ENCODE measurements at places on chromosomes 3 and 15. TPM values are rescaled to one million over a fixed set of nuclear protein-coding genes. Genes with fewer than 3 reads are reported as not detected.

- no peak for DNase-seq
Measured at GRCh38 chr3:195708626-195709481, 11.9 kb upstream of the MUC20 start.

- no peak for DNase-seq
Measured at GRCh38 chr15:28887339-28888174, 1.8 kb downstream of the APBA2 start.

- DNase-seq, result no peak
Measured at GRCh38 chr15:86382341-86382740, 302.7 kb downstream of the AGBL1 start.

GRCh38 chr3:22263042-22263441 lies 512.0 kb upstream of the ZNF385D start:
- DNase-seq, result no peak

- no peak for DNase-seq
Measured at GRCh38 chr3:9129365-9129764, 120.1 kb downstream of the SRGAP3 start.

- no peak for DNase-seq
Measured at GRCh38 chr15:24943361-24943760, 11.4 kb upstream of the SNRPN start.

DNA sequence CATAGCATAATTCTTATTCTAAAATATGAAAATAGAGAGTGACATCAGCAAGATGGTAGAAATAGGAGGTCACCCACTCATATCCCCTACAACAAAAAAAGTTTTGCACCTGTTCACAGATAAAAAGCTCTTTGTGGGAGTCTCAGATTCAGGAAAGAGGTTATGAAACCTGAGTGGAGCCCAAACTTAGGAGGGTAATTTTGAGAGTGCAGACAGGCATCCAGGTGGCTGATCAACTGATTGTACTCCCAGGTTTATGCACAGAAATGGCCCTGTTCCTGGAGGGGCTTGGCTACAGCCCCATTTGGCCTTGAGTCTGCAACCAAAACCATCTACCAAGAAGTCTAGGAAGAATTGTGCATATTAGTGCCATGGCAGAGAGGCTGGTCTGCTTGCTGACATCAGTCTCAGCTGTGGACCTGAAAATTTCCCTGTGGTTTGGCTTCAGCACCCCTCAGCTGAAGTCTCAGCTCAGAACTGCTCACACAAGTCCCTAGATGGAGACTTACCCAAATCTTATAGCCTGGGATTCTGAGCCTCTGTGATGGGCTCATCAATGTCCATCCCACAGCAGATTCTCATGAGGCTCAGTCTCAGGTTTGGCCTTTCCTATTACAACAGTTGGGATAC lies 291.6 kb downstream of the IL20RB start:
- no peak for DNase-seq

GRCh38 chr15:33188641-33189257 lies 5.8 kb downstream of the FMN1 start:
- no peak for DNase-seq

DNA sequence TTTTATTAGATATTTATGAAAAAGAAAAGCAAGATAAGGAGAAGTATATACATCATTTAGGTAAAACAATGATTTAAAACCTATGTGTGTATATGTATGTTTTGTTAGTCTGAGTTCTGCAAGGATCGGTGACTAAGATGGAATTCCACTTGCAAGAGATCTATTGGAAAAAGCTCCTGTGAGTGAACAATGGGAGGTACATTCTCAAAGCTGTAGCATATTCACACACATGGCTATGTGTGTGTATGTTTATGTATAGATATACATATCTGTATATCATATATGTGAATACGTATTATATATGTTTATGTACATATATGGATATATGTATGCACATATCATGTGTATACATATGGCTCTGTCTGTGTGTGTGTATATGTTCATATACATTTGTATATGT lies 54.3 kb downstream of the AMOTL2 start:
- no peak for DNase-seq

DNA sequence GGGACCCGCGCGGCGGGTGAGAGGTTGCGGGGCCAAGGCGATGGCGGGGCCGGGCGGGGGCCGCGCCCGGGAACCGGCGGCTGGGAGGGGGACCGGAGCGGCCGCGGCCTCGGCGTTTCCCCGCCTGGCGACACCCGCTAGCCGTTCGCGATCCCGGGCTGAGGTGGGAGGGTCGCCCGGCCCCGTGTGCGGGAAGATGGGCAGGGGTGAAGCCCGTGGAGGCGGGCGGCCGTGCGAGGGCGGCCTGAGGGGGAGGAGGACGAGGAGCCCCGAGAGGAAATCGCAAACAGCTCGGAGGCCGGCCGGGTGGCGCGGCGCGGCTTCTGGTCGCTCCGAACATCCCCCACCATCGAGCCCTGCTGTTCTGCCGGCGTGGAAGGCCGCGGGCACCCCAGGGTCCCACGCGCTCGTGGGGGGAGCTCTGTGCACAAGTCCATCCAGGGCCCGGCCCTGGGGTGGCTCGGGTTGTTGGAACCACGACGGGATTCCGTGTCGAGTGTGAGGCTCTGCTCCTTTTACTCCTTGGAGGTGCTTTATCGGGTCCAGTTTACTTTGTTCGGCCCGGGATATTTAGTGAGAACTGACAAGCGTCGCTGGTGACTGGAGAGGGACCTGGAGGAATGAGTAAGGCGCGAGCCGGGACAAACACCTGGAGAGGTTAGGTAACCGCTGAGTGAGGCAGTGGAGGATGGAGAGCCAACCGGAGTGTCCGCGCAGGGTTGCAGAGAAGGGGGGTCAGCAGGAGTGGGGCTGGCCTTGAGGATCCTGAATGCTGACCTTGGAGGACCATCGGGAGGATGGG lies 728 bp downstream of the CRTC3 start:
- peak; percentile 51 for DNase-seq

GRCh38 chr15:68278345-68278594 lies 725 bp downstream of the FEM1B start:
- no peak for DNase-seq

DNA sequence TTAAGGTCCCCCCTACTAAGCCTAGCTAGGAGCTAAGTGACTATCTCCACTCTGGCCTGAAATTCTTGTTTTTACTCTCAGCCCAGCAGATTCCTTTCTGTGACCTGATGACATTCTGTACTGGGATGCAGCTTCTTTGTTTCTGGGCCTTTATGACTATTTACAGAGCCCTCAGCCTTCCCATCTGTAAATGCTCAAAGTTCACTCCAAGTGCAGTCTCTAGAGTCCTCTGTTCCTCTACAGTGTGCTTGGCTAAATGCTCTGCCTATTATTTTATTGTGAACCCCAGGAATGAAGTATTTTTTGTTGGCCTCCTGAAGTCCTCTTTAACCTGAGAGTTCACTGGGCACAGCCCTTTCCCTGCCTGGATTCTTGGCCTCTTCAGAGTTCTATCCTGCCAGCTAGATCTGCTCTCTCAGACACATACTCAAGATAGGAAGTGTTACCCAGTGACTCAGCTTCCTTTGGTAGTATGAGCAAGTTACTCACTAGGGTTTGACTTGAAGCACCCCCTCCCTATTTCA lies 278.1 kb upstream of the P2RY1 start:
- DNase-seq, result no peak

DNA sequence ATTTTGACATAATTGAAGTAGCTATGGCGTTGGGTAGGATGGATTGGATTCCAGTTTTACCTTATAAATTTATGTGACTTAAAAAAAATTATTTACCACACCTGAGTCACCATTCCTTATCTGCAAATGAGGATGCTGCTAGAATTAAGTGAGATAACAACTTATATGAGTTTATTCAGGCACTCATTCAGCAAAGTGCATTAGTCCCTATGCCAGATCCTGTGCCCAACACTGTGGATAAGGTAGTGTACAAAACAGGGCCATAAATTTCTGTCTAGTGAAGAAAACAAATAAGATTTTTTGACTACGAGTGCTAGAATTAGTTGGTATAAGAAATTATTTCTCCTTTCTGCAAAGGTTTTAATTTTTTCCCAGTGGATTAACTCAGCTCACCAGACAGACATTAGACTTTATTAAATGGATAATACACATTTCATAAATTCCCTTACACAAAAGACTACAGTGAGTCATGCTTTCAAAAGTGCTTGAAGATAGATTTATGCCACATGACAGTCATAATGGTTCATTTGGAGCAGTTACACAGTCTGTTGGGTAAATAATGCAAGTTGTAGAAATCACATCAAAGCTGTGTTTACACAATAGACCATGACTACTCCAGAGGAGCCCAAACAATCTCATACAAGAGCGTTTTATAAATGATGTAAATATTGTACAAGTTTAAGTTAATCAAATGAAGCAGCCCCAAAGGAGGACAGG lies 129.9 kb upstream of the TGFBR2 start:
- DNase-seq, result no peak

GRCh38 chr3:181700168-181701087 lies 11.3 kb upstream of the SOX2 start:
- peak; percentile 84 for DNase-seq

GRCh38 chr3:67593761-67594234 lies 60.6 kb downstream of the SUCLG2 start:
- DNase-seq, result peak; percentile 16

DYNLT2B gene
- 14.2 TPM for total RNA-seq

PAQR5 gene
- 0.91 TPM for total RNA-seq

VWA5B2 gene
- not detected for total RNA-seq

ITIH4 gene
- total RNA-seq, result 0.09 TPM

RPP25 gene
- 2.2 TPM for total RNA-seq

IL5RA gene
- total RNA-seq, result 0.80 TPM

GHRL gene
- not detected for total RNA-seq

ANKUB1 gene
- not detected for total RNA-seq

MRPS22 gene
- total RNA-seq, result 163 TPM

NMNAT3 gene
- total RNA-seq, result 3.7 TPM

SPTBN5 gene
- 1.1 TPM for total RNA-seq

Measured in Daoy (cell line).